ENCODE measurements at places on chromosomes 6 and 20.

DNA sequence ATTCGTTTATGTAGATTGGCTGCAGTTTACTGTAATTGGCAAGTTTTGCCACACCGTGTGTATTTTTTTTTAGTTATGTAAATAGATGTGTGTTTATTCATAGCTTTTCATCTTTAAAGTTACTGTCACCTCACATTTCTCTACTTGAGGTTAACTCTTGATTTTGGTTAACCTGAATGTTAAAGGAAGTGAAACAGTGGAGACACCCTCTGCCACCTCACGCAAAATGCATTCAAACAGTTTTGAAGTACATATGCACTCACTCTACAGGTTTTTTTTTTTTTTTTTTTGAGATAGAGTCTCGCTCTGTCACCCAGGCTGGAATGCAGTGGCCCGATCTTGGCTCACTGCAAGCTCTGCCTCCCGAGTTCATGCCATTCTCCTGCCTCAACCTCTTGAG, 17.7 kb downstream of the OR2A4 start:
- DNase-seq = no peak

DNA sequence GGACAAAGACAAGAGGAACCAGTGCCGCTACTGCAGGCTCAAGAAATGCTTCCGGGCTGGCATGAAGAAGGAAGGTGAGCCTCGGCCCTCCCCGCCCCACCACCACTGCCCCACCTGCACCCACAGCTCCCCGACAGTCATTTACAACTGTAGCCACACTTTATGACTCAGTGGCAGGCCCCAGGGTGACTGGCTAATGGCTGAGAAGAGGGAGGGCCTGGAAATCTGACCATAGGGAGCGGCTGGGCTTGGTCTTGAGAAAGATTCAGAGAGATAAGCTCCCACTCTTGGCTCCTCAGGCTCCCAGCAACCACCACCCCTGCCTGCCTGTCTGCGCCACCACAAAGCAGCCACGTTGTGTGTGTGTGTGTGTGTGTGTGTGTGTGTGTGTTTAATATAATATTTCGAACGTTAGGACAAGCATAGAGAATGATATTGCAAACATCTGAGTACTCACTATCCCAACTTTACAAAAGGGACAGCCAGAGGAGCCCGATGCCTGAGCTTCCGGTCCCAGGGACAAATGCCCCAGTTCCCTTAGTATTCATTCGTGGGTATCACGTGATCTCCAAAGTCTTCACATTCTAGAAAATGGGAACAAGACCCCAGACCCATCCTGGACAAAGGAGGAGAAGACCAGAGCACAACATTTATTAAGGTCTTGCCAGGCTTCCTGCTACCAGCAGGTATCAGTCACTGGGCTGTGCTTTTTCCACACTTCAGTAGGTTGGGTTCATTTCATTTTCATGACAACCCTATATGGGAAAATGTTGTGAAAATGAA, 52.1 kb downstream of the HNF4A start:
- peak; percentile 53 for DNase-seq

DNA sequence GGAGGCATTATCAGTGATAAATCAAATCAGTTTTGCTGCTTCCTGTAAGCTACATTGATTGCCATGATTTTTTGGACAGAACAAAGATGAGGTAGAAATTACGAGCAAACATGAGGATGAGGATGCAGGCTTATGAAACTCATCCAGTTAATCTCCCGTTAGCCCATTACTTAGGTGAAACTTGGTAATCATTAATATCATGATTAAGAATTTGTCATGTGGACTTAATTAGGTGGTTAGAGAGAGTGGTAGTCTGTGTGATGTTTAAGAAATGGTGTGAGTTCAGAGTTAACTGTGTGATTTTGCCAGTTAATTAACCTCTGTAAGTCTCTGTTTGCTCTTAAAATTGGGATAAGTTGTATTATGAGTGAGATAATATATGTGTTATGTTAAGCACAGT, 62.0 kb downstream of the TSPYL4 start:
- DNase-seq = no peak

GRCh38 chr6:159008656-159009288, 8.8 kb upstream of the RSPH3 start:
- DNase-seq = peak; percentile 55

- peak; percentile 19 for DNase-seq
Observed at GRCh38 chr6:34273242-34273805, 24.5 kb upstream of the SMIM29 start.

- DNase-seq = no peak
Observed at GRCh38 chr6:125806813-125807212, 16.1 kb downstream of the NCOA7 start.

DNA sequence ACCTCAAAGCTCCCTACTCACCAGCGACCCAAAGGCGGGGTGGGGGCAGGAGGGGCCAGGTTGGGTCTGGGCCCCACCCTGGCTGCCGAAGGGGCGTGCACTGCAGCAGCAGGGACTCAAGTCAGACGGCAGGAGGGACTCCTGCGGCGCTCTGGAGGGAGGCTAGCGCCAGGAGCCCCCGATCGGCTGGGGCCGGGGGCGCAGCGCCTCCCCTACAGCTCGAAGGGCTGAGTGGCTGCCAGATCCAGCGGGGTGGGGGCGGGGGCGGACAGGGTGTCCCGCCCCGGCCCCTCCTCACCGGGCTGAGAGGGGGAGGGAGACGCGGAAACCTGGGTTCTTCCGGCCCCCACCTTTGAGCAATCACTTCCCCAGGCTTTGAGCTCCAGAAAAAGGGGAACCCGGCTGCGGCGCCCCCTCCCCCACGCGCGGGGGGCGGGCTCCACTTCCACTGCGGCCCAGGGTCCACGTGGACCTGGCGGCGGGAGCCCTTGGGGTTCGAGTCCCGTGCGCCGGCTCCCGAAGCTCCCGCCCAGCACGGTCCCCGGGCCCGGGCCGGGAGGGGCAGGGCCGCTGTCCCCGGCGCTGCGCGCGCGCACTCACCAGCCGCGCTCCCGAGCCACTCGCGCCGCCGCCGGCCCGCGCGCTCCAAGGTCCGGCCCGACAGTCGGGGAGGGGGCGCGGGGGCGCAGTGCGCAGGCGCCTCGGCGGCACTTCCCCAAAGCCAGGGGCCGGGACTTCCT, at the start of gene RGS19:
TSS of gene RGS19 (minus strand) at position 246 of the 740 bp plus-strand sequence. CDS start 2,632 bp downstream, outside the sequence.
- peak; percentile 96 for DNase-seq

GRCh38 chr20:21315138-21315537, 12.0 kb downstream of the XRN2 start:
- peak; percentile 50 for DNase-seq

- peak; percentile 43 for DNase-seq
Observed at GRCh38 chr6:37324131-37325033, 29.4 kb upstream of the RNF8 start.

- DNase-seq = peak; percentile 74
Observed at GRCh38 chr6:78909391-78909790, 42.0 kb downstream of the IRAK1BP1 start.

DNA sequence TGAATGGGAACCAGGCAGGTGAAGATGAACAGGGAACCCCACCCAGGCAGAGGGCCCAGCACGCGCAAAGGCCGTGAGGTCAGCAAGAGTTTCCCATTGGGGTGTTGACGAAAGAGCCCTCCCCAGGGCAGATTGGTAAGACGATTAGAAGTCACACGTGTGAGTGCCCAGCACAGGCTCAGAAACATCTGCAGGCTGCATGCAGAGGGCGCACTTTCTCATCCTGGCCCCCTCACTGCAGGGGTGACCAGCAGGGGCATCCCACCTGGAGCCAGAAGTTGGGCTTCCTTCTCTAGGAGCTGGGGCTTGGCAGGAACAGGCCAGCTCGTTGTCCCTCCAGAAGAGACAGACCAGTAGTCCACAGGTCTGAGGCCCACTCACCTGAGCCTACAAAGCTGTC, 38.4 kb downstream of the VSTM2L start:
- no peak for DNase-seq

- DNase-seq = no peak
Observed at GRCh38 chr6:128672023-128672422, 151.6 kb upstream of the PTPRK start.
